Left colon (tissue), 2 donors: ENCODE measurements at places on chromosomes 3 and 15. TPM values are rescaled to one million over a fixed set of nuclear protein-coding genes. Genes with fewer than 3 reads are reported as not detected.

GP5 gene
- not detected for total RNA-seq

TMEM44 gene
- total RNA-seq = 68.2 TPM

COLQ gene
- total RNA-seq = 1.3 TPM

SLC12A1 gene
- total RNA-seq = not detected

CCRL2 gene
- total RNA-seq = 19.4 TPM

CNTN4 gene
- 9.1 TPM for total RNA-seq

GP9 gene
- 0.39 TPM for total RNA-seq

BLM gene
- total RNA-seq = 3.6 TPM

SSR3 gene
- total RNA-seq = 123 TPM

LXN gene
- 63.8 TPM for total RNA-seq

SLC51A gene
- total RNA-seq = 86.3 TPM

GRCh38 chr3:139636511-139636910, 41.3 kb downstream of the NMNAT3 start:
- DNase-seq = no peak

DNA sequence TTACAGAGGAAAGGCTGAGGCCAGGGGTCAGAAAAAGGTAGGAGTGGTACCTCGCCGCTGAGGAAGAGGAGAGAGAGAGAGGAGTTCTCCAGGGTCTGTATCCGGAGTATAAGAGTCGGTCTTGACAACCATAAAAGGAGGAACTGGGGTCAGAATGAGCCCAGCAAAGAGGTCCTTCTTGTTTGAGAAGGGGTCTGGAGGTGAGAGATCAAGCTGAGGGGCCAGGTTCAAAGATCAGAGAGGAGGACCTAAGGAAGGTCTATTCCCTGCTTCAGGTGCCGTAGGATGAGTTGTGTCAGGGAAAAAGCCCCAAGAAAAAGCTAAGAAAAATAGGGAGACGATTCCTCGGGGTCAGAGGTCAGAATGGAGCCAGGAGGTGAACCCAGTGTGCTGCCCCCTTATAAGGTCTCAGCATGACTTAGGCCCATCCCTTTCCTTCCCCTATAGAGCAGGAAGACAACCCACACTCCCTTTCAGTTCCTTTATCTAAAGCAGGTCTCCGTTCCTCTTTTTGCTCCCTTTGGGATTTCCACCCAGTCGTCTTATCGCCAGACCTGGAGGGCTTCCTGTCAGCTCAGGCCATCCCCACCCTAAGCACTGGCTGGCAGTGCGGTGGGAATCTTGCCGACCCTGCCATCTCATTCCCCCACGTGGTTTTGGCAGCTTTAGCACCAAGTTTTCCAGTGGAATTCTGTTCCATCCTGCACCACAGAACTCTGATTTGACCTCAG, 651 bp downstream of the MTMR14 start:
- DNase-seq = no peak

DNA sequence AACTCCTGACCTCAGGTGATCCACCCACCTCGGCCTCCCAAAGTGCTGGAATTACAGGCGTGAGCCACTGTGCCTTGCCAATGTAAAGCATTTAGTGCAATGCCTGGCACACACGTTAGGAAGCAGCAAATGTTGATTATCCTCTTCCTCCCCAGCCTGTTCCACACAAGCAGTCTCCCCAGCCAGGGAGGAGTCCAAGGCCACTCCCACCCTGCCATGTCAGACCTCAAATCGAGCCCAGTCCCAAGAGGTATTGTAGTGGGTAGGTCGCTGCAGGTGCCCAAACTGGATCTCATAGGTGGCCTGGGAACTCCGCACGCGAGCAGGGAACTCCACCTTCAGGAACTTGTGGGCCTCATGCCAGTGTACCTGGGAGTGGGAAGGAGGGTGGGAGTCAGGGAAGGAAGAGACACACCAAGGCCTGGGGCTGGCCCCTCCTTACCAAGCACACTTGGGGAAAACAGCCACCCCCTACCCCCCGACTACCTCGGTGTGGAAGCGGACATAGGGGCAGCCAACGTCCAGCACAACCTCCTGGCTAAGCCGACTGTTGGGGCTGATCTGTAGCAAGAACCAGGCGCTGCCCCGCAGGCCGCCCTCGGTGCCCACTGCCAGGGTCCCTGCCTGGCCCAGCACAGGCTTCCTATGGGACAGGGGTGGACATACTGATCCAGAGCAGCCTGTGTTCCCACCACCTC, 10.3 kb downstream of the MAN2C1 start:
- DNase-seq = no peak

DNA sequence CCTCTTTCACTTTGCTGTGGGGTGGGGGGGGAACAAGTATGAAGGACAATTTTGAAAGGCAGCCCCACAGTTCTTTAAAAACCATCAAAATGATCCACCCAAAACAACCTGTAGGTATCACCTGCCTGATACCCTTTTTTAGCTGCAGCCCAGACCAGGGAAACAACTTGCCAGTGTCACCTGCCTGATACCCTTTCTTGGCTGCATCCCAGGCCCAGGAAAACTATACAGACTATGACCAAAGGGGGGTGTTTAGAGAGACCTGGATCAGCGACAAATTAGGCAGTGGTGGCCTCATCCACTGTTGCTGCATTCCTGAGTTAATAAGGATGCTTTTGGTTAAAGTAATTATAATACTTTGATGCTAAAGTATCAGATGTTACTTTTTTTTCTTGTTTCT, 122.0 kb downstream of the VPS13C start:
- DNase-seq = no peak

DNA sequence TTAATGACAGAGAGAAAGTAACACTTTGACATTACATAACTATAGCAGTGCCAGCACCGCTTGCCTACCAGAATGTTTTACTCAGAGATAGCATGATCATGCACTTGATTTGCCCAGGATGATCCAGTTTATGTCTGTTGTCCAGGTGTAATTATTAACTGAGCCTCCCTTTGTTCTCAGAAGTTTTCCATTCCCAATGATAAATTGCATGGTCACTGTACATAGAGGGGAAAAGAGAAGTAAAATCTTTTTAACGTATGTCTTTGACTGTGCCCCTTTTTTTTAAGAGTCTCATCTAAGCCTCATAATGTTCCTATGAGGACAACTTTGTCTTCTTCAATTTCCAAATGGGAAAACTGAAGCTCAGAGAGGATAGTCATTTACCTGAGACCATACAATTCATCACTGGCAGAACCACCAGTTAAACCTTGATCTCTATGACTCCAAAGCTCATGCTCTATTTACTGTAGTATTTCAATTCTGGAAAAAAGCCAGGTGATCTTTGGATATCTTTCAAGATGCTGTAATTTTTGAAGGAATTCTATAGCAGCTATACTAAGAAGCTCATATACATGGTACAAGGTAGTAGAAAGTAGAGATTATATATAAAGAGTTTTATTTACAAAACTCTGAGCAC, 25.1 kb downstream of the C3orf85 start:
- no peak for DNase-seq

- DNase-seq = no peak
These were observed 182.2 kb downstream of the UBE2E2 start for GRCh38 chr3:23385327-23385726.

- DNase-seq = no peak
These were observed 2.1 kb downstream of the SLC41A3 start for GRCh38 chr3:126081618-126082361.

GRCh38 chr3:154164387-154164786, 43.2 kb downstream of the ARHGEF26 start:
- DNase-seq = no peak

- DNase-seq = no peak
These were observed 2.2 kb downstream of the GABRR3 start for GRCh38 chr3:98032904-98033303.

GRCh38 chr3:47989981-47990440, 26.2 kb downstream of the MAP4 start:
- DNase-seq = peak; percentile 60

DNA sequence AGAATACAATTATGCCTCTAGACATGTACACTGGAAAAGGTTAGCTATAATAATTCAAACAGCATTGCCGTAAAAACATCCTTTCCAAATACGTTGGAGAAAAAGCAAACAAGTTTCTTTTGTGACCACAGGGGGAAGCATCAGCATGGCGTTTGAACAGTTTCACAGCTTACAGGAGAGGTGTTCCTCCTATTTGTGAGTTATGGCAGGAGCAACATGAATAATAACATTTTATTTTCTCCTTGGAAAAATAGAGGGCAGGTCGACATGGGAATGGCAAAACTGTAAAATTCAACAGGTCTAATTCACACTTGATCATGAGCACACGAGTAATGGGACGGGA, 39.7 kb upstream of the GADL1 start:
- DNase-seq = no peak

- DNase-seq = no peak
These were observed 301.2 kb downstream of the MECOM start for GRCh38 chr3:169362301-169362700.

GRCh38 chr15:51708013-51708412, 26.7 kb downstream of the SCG3 start:
- no peak for DNase-seq

GRCh38 chr3:143209715-143210059, 90.1 kb downstream of the CHST2 start:
- DNase-seq = no peak

GRCh38 chr3:147574621-147575020, 165.5 kb downstream of the ZIC1 start:
- DNase-seq = no peak

- no peak for DNase-seq
These were observed 82.1 kb downstream of the NEK10 start for GRCh38 chr3:27287052-27287451.

DNA sequence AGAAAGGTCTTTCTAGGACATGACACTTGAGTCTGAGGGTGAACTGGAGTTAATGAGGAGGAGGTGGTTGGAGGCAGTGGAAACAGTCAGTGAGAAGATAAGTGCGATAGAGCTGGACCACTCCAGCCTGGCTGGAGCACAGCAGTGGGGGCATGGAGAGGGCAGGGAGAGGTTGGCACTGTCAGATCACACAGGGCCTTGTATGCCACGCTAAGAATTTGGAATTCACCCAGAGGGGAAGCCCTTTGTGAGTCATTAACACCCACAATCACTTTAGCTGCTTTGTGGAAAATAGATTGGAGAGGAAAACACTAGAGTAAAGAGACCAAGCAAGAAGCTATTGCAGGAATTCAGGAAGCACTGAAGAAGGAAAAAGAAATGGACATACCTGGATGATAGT, 83.3 kb downstream of the ZNF621 start:
- no peak for DNase-seq

- DNase-seq = no peak
These were observed 88.7 kb upstream of the BCL6 start for GRCh38 chr3:187833799-187834578.

DNA sequence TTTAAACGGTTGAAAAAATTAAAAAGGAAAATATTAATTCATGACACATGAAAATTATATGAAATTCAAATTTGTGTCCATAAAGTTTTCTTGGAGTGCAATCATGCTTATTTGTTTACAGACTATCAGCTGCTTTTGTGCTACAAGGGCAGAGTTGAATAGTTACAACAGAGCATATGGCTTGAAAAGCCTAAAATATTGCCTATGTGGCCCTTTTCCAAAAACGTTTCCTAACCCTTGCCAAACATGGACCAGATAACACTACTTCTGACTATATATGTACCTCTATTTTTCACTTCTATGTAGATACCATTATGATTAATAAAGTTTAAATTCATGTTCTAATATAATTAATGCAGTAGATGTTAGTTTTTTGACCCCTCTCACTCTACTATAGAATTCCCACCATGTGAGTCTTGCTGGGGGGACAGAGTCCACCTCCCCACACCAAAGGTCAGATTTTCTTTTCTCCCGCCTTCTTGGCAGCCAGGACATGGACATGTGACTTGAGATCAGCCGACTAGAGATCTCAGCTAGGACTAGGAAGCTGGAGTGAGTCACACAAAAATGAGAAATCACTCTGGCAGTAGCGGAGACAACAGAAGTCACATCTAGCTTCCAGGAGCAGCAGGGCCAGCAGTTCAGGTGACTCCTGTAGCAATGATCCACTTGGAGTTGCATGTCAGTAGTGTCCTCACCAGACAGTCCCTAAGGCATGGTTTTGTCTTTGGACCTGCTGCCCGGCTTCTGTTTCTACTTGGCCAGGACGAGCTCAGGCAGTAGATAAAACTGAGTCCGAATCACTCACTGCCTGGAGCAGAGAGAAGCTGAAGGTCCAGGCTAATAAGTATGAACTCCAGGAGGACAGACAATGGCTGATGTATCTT, 22.4 kb downstream of the CIAO2A start:
- DNase-seq = no peak

DNA sequence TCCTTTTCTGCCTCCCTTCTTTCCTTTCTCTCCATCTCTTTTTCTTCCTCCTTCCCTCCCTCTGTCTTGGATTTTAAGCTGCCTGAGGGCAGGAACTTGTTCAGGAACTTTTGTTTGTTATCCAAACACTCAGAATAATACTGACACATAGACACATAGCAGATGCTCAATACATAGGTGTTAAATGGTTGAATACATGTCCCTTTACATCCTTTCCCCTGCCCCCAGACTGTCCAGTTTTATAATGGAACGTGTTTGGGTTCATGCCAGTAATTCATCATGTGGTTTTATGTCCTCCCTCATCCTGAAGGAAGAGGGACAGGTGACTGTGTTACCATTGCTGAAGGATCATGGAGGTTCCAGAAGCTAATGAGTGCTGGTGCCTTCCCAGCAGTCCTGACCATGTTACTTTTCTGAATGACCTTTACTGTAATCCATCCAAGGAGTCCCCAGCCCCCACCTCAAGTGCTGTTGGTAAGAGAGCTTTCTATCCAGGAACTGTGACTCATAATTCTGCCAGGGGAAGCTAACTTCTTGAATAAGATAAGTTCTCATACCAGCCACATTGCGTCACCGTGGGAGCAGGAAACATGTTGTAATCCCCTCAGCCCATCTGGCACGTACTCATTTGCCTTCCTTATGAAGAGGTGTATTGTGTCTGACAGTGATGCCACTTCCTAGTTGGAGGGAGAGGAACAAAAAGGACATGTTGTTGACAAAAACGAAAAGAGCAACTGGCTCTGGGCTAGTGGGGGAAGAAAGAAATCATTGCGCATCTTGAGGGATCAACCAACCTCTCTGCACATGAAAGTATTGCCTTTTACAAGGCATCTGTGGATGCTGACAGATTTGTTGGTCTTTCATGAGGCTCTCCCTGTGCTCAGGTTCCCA, 52.4 kb downstream of the IL1RAP start:
- DNase-seq = peak; percentile 61

GRCh38 chr3:98768961-98769360, 5.8 kb downstream of the ST3GAL6 start:
- DNase-seq = no peak

DNA sequence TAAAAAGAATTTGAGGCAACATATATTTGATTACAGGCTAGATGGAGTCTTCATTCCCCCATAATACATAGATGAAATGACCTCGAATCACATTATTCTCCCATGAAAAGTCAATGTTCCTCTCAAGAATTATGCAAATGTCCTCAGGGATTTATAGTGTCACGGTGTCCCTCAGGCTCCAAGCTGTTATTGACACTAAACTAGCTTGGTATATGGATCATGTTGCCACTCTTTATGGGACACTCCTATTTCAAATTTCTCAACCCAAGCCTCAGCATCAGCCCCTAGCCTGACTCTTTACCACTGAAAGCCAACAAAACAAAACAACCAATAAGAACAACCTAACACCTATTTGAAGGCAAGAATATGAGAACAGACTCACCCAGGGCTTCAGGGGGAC, 139.8 kb downstream of the TPRG1 start:
- no peak for DNase-seq

GRCh38 chr3:80234706-80235105, 466.9 kb upstream of the ROBO1 start:
- DNase-seq = no peak
